ENCODE measurements at places on chromosomes 16 and 17. TPM values are rescaled to one million over a fixed set of nuclear protein-coding genes. Genes with fewer than 3 reads are reported as not detected.

LRRC36 gene
- not detected for total RNA-seq

AIPL1 gene
- not detected for total RNA-seq

SPPL2C gene
- not detected for total RNA-seq

CORO6 gene
- 6.5 TPM for total RNA-seq

VPS35 gene
- 30.9 TPM for total RNA-seq

TGFB1I1 gene
- 44.1 TPM for total RNA-seq

MYL4 gene
- not detected for total RNA-seq

HOXB1 gene
- not detected for total RNA-seq

PTX4 gene
- total RNA-seq = not detected

SLFN5 gene
- total RNA-seq = 17.5 TPM

TSNAXIP1 gene
- total RNA-seq = 0.15 TPM

ENPP7 gene
- not detected for total RNA-seq

HSD17B1 gene
- 0.10 TPM for total RNA-seq

KRT28 gene
- total RNA-seq = not detected

Measured in cardiac ventricle fibroblast (primary cell).